ENCODE measurements at places on chromosomes 6 and 20.

GRCh38 chr6:164417537-164418261 is 891.7 kb downstream of the C6orf118 start:
- DNase-seq: no peak

DNA sequence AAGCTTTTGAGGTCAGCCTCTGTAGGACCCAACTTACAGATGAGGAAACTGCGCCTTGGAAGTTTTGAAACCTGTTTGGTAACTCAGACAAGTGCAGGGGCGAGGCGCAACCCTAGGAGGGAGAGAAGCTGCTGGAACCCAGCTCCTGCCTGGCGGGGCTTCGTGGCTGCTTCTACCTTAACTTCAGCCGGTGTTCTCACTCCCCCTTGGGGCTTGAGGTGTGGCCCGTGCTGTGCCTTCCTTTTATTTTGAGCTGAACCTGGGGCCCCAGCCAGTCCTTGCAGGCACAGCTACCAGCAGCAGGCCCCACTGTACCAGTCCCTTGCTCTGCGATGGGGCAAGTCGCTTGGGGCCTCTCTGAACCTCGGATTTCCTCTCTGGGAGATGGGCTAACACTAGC is 12.0 kb downstream of the RBM38 start:
- DNase-seq: no peak

GRCh38 chr6:102085257-102085656 is 691.7 kb downstream of the GRIK2 start:
- DNase-seq: no peak

DNA sequence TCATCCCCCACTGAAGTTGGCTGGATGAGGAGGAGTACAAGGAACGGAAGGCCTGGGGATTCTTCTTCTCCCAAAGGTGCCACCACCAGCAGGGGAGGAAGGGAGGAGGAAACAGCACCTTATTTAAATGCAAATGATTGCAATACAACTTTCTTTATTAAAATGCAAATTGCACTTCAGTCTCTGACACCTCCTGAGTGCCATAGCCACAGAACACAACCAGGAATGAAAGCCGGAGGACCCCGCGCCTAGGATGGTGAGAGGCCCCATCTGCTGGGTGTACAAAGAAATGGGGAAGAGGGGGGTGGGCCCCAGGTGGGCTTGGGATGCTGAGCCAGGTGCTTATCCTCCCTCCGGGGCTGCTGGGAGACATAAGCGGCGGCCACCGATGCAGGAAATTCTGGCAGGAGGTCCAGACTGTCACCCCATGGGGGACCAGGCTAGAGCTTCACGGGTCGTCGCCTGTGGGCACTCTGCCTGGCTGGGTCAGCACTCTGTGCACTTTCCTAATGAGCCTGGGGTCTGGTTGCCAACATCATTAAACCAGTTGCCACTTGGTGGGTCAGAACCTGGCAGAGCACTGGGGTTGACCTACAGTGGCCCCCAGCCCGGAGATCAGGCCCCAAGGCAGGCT is 154.2 kb upstream of the MLN start:
- no peak for DNase-seq

GRCh38 chr6:5087389-5087788 is 2.2 kb downstream of the PPP1R3G start:
- no peak for DNase-seq

GRCh38 chr20:13736436-13737191 is 48.1 kb downstream of the ESF1 start:
- DNase-seq: no peak

DNA sequence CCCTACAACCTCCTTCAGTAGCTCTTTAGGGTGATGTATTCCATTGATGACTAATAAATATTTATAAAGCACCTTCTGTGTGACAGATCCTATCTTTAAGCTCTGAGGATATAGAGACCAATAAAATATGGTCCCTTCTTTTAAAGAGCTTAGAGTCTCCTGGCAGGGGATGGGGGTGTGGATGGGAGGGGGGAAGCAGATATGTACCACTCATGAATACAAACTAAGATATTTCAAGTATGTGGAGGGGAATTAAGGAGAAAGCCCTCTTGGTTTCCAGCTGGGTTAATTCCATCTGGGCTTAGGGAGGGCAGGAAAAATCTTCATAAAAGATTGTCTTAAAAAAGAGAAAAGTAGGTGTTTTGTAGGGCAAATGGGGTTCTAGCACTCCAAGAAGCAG is 21.6 kb upstream of the FBXO9 start:
- peak; percentile 84 for DNase-seq

DNA sequence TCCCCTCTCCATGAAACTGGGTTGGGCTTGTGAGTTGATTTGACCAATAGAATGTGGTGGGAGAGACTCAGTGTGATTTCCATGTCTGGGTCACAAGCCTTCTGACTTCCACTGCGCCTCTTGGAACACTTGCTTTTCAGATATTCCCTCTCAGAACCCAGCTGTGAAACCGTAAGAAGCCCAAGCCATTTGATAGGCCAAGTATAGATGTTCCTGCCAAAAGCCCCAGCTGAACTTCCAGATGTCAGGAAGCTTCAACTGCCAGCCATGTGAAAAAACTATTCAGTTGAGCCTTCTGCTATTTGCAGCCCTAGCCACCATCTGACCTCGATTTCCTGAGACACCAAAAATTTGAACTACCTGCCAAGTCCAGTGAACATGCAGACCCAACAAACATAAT is 387.8 kb upstream of the GJE1 start:
- DNase-seq: peak; percentile 5

- no peak for DNase-seq
These were observed 183.1 kb upstream of the RALGAPA2 start for GRCh38 chr20:20895537-20895936.

DNA sequence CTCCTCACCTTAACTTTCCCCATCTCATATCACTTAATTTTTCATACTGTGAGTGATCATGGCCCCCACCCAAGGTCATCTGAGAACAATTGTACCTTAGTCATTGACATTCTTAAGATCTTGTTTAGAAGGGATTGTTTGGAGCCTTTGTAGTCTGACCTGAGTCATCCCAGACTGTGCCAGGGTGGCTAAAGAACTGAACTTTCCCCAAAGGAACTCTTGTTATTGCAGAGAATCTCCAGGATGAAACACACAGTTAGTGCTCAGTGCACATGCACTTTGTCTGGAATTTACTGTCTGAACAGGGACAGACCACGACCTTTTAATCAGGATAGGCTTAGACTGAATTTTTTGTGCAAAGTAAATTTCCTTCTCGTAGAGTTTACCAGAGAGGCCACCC is 112.6 kb upstream of the CCN2 start:
- peak; percentile 93 for DNase-seq

DNA sequence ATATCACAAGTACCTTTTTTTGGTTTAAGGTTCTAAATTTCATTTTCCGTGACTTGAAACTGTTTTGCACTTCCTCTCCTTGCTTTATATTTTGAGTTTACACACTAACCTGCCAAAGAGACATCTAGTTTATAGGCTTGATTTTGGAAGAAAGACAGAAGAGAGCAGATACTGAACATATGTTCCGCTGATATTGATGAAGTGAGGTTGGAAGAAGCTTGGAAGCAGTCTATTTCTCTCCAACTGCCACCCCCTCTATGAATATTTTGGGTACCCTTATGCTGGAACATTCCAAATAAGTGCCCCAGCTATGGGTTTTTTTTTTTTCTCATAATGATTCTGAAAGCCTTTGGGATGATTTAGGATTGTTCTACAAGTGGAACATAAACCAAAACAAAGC is 150.6 kb downstream of the LAMA2 start:
- DNase-seq: no peak

DNA sequence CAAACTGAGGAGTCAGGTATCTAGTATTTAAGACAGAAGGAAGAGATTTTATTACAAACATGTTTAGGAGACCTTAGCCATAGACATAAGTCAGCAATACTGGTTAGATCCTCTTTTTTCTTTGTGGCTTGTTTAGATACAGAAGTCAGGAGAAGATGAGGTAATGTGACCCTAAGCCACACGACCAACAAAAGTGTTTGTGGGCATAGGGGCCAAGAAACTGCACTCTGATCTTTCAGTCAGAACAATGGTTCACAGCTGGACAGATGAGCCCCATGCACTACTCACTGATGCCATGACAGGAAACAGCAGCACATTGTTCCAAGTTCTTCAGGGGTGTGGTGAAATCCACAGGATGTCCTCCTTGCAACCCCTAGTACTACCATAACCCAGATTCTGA is 238.5 kb upstream of the RAB32 start:
- DNase-seq: no peak

GRCh38 chr20:53929974-53930650 is 140.3 kb downstream of the BCAS1 start:
- DNase-seq: no peak
